GOT3 (cell line): ENCODE measurements at places on chromosomes 1 and 21.

GRCh38 chr1:55639526-55639925 is 424.4 kb upstream of the USP24 start:
- no peak for DNase-seq

DNA sequence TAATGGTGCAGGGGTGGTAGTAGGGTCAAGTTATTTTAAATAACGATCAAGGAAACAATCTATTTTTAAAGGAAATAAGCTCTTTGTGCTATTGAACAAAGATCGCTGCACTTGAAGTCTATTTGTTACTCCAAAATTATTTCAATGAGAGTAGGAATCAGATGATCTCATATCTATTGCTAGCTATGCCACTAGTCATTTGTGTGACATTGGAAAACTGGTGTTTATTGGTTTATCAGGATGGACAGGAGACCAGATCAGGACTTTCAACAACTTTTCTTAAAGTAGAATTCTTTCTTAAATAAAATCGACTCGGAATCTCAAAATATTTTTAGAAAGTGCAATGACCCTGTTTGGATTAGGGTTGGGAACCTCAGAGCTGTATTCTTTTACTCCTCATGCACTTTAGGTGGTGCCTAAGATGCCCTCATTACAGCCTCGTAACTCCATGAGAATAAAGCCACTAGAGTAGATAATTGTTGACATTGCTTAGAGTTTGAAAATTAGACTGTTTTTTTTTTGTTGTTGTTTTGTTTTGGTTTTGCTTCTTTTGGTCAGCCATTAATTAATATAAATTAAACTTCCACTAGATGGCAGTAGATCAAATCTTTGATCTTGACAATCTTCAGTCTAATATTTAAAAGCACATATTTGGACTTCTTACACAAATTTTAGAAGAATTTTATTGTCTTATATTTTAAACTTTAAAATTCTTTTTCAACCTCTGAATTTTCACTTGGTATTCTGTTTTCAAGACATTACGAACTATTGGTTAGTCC is 352.4 kb downstream of the USP25 start:
- no peak for DNase-seq

- no peak for DNase-seq
Observed at GRCh38 chr1:87888446-87888845, 559.8 kb downstream of the LMO4 start.

DNA sequence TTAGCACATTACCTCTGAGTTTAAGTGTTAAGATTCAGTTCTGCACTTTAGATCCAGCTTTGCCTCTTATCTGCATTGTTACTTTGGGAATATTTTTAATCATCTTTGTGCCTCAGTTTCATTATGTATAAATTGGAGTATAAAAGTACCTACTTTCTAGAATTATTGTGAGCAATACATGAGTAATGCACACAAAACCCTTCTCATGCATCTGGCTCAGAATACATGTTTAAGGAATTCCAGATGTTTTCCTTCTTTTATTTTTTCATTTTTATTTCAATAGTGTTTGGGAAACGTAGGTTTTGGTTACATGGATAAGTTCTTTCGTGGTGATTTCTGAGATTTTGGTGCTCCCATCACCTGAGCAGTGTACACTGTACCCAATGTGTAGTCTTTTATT is 14.2 kb downstream of the C8A start:
- DNase-seq: no peak

DNA sequence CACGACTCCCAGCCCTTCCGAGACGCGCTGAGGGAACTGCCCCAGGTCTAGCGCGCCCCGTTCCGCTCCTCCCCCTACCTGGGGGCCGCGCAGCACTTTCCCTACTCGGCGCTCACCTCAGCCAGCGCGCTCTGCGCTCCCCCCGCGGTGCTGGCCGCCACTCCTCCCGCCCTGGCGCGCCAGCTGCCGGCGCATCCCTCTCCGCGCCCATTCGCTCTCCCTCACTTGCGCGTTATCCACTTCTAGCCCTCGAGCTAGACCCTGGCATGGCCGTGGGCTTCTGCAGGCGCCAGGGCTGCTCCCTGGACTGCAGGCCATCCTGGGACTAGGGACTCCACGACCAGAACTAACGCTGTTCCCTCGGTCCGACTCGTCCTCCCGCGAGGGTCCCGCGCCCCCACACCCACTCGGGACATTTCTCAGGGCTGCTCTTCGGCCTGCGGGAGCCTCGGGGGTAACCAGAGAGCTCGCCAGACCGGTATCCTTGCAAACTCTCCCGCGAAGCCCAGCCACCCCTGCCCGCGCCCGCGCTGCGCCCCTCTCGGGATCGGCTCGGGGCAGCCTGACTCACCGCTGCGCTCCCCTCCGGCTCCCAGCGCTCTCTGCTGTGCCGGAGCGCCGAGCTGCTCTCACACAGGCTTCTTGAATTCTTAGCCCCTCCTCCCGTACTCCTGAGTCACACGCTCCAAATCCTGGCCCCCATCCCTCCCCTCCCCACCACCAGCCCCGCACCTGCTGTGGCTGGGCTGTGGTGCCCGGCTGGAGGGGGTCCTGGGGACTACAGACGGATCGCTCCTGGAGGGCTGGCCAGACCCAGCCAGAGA is at the start of gene NGF:
TSS of gene NGF (minus strand) at position 617 of the 824 bp plus-strand sequence. CDS start 51,454 bp downstream, outside the sequence.
- no peak for DNase-seq

DNA sequence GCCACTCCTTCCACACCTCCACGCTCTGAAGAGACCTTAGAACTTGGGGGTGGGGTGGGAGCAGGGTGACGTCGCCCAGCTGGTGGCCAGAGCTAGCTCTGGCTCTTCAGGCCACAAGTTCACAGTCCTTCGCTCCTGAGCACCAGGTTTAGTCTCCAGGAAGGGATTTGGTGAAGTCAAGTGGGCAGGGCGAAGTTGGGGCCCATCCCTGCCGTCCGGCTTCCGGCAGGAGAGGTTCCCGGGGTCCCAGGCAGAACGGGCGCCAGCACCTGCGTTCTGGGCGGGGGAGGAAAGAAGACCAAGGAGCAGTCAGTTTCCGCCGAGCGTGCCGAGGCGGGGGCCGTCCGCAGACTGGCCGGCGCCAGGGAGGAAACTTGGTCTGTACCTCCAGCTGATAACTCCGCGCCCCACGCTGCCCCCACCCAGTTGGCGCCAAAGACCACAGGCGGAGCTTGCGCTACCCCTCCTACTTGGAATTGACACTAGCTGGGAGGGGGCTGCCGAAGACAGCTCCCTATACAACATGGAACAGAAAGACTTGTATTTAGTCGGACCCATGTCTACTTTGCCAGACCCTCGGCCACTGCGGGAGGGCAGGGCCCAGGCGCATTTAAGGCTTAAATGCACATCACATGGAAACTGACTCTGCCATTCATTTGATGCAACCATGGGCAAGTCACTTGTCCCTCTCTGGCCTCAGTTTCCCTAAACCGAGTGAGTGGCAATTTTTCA is 995 bp downstream of the ID3 start:
- no peak for DNase-seq

DNA sequence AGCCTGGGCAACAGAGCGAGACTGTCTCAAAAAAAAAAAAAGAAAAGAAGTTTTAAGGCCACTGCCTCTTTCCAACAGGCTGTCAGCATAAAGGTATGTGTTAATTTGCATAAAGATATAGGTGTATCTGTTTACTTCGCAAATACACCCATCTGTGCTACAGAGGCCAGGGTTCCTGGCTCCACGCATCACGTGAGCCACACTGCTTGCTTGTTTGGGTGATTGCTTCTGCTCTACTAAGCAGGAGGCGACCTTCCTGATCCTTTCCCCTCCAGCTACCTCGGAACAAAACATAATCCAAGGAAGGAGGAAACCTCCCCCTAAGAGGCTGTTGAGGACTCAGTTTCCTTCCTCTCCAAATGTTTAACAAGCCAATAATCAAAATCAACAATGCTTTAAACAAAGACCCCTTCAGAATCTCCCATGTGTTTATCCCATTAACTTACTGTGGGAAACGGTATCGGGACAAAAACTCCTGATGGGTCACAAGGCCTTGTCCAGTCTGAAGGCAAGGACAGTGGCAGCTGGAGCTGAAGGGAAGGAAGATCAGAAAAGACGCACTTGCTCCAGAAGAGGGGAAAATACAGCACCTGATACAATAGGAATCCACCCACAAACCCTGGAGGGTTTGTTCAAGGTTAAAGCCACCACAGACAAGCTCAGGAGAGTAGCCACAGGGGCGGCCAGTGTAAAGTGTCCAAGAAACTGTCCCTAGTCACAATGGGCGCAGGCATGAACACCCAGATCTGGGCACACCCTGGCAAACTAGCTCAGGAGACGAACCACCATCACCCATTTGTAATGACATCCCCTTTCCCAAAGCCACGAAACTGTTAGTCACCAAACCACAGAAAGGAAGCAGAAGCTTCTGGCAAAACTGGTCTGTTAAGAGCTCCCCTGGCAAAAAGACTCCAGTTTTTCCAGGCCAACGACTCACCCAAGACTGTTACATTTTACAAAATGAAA is 17.2 kb downstream of the CTNNBIP1 start:
- no peak for DNase-seq

GRCh38 chr1:211210052-211210451 is 49.1 kb upstream of the RCOR3 start:
- no peak for DNase-seq

- DNase-seq: no peak
Observed at GRCh38 chr1:25916460-25916859, 10.2 kb upstream of the STMN1 start.

DNA sequence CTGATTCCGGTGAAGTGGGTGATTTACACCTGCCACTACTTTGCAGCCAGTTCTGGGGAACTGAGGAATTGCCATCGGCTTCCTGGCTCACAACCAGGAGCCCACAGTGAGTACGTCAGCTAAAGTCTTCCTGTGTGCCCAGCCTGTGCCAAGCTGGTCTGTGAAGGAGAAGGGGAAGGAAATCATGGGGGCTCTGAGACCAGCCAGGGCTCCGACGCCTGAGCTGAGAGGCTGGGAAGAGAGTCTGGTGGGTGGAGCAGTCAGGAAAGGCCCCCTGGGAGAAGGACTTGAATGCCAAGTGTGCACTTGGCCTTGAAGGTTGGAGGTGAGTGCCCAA is 1.2 kb downstream of the LURAP1 start:
- DNase-seq: no peak

GRCh38 chr1:226558036-226558650 is 9.6 kb downstream of the STUM start:
- no peak for DNase-seq
